GM13977 (cell line): ENCODE measurements at places on chromosomes 5 and 9.
A peak's percentile ranks its signal among the peaks of the same experiment; 100 is the strongest.

DNA sequence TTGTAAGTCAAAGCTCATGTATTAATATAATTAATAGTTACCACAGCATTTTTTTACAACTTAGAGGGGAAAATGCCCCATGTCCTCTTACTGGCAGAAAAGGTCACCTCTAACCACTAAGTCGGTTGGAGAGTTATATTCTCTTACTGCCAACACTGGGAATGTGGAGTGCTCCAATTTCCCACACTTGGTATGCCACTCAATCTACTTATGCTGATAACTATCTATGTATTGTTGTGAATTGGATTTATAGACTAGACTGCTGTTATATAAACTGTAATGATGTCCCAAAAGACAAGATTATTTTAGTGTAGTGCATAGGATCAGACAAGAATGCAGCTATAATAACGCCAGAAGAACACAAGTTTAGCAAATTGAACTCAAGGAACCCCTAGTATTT, 2385.2 kb upstream of the C9orf72 start:
- no peak for DNase-seq

- no peak for DNase-seq
These were observed 235.0 kb downstream of the ISL1 start for GRCh38 chr5:51618234-51618633.

DNA sequence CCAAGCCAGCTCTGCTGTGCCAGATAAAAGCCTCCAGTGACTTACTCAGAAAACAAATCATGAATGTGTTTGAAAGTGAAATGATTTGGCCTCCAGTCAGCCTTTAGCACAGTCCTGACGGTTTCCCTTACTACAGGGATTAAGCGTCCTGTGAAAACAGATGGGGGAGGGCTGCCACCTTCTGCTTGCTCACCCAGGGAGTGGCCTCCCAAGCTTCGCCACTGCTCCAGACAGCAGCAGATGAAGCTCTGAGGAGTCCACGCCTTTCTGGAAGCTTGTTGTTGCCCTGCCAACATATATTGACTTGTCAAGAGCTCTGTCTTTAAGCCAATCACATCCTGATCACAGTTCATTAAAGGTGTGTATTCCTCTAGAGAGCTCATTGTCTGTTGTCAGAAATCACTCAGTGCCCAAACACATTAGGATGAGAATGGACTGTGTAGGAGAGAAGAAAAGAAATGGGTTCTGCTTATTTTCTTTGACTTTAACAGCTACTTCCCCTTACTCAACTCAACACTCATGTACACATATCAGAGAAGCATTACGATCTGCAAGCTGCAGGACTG, 4.9 kb upstream of the FYB1 start:
- DNase-seq: no peak

DNA sequence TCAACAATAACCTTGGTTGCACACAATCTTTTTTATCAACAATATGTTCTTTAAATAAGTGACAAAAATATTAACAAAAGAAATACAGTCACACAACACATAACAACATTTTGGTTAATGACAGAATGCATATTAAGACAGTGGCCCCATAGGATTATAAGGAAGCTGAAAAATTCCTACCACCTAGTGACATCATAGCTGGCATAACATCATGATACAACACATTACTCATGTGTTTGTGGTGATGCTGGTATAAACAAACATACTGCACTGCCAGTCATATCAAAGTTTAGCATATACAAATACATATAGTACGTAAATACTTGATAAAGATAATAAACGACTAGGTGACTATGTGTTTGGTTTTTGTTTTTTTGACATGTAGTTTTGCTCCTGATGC, 344.8 kb upstream of the POU5F2 start:
- no peak for DNase-seq

DNA sequence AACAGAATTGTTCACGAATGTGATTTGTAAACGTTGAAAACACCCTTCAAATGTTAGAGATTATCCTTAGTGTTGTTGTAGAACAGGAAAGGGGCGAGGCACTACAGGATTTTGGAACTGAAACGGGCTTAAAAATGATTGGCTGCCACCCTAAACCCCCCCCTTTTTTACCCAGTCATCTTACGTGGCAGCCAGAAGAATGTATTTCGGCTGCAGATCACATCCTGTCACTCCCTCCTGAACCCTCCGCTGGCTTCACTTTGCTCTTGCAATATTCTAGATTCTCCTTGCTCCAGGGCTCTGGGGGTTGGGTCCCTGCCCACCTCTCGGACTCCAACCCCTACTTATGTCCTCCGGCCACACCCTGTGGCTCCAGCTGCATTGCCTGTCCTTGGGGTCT, 13.9 kb upstream of the UNC5A start:
- no peak for DNase-seq

DNA sequence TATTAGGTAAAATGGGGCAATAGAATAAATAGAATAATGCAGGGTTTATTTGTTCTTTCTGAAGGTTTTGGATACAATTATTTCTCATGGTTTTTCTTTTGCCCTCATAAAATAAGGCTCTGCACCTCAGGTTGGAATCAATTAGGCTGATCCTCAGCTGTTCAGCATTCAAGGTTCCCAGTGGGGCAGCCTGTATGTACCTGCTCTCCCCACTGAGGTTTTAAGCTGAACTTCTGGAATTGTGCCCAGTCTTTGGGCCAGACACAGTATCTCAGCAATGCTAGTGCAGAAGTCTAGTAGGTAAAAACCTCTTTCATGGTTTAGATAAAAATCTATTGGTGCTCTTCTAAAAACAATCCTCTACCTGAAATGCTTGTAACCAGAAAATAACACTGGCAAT, 98.0 kb downstream of the EDIL3 start:
- DNase-seq: no peak

- no peak for DNase-seq
These were observed 61.0 kb downstream of the SUB1 start for GRCh38 chr5:32646061-32646969.

- no peak for DNase-seq
These were observed 370.6 kb upstream of the PIK3R1 start for GRCh38 chr5:67844924-67845323.

DNA sequence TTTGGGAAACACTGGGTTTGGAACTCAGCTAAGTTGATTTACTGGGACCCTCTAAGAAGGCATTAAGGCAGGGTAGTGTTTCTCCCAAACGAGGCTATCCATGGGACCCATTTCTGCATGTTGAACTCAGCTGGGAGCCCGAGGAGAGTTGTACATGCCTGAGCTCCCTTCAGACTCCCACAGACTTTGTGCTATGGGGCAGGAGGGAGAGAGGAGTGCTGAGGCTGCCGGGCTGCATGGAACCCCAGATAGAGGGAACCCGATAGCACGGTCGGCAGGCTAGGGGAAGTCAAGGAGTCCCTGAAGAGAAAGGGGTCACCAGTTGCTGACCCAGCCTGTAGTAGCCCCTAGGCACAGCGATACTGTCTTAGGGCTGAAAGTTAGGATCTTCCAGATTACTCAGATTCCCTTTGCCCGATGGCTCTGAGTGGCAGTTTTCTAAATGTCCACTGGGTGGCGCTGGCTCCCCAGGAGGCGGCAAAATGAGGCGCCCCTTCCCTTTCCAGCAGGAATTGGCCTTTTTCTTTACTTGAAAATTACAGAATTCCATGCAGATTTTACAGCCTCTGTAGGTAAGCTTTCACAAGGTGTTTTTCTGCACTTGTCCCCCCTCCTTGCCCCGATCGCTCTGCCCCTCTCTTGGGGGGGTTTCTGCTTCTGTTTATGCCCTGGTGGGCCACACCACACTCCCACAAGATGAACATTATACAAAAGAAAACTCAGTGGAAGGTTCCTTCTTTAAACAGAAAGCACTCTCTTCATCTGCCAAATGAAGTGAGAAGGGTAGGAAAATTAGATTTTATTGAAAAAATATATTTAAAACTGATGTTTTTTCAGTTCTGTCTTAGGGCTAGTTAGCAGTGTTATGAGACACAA, 17.8 kb downstream of the NANS start:
- peak; percentile 71 for DNase-seq

GRCh38 chr5:136699651-136700050, 334.3 kb upstream of the TRPC7 start:
- DNase-seq: no peak

GRCh38 chr5:144189800-144190429, 19.2 kb downstream of the KCTD16 start:
- DNase-seq: peak; percentile 23

- no peak for DNase-seq
These were observed 367.9 kb downstream of the DIRAS2 start for GRCh38 chr9:90274725-90275124.

DNA sequence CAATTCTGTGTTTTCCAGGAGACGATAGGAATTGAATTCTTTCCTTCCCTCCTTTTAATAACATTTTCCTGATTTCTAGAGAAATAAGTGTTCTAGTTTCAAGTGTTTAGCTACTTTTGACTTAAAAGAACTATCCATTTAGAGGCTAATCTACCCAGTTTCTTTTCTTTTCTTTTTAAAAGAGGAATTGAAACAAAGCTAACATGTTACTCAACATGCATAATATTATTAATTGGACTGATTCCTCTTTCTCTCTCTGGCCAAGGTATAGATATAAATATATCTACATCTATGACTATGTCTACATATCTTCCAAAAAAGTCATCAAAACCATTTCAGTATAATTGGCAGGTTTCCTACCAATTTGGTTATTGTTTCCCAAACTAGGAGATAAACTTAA, 309.8 kb downstream of the TRPM3 start:
- no peak for DNase-seq

- DNase-seq: no peak
These were observed 713.8 kb upstream of the MEF2C start for GRCh38 chr5:89596821-89597220.

- DNase-seq: no peak
These were observed 317.0 kb upstream of the RPS23 start for GRCh38 chr5:82595113-82595512.

DNA sequence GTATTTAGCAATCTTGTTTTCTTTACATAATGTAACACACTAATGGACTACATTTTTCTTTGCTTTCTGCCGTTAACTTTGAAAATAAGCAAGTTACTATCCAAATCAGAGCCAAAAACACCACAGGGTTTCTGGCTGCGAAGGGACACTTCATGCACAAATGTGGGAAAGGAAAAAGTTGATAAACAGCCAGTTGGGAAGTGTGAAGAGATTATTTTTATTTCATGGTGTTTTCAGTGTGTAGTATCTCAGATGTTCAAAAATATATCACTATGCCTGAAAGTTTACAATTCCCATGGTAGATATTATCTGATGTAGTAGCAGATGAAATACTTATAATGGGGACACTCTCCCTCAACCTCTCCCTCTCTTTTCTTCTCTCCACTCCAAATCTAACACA, 135.3 kb downstream of the CETN3 start:
- no peak for DNase-seq

GRCh38 chr5:62265648-62266112, 40.3 kb upstream of the KIF2A start:
- DNase-seq: no peak

DNA sequence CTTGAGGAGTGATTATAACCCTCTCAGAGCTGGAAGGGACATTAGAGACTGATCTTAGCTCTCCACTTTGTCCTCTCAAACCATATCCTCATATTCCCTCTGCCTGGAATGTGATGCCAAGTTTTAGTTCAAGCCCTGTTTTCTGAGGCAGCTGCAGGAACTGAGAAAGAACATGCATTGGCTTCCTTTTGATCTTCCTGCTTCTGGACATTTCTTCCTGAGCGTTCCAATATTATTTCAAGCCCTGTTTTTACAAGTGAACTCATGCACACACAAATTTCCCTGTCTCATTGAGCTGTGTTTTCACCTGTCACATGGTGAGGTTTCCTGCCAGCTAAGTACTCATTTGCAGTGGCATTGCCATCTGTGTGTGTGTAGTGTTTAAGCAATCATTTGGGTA, 17.0 kb downstream of the FOCAD start:
- no peak for DNase-seq

- DNase-seq: no peak
These were observed 32.3 kb downstream of the SH3GLB2 start for GRCh38 chr9:128995791-128996190.

DNA sequence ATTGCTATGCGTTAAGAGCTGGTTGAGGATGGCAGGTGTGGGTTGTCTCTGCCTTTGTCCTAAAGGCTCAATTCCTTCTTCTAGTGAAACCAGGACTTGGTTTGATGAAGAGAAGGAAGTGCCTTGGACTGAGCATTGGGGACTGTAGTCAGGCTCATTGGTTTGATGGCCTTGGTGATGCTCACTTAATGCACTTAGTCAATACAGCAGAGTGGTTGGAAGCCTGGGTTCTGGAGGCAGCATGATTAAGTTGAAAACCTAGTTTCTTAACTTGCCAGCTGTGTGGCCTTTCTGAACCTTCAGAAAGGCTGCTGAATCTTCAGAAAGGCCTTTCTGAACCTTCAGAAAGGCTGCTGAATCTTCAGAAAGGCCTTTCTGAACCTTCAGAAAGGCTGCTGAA, 52.4 kb downstream of the PTTG1 start:
- no peak for DNase-seq

DNA sequence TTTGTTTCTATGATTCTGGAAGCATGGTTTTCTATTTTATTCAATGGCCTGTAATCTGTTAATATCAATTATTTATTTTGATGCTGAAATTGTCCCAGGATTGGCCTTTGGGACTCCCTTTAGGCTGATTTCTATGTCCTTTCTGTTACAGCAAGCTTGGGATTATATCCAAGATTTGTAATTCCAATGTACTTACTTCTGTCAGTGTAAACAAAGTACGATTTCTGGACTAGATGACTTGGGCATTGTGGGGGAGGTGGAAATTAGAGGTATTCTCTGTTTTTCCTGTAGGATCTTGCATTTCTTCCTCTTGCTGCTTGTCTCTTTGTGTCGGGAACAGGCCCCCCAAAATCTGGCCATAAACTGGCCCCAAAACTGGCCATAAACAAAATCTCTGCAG, 3.7 kb downstream of the PCDHGA12 start:
- no peak for DNase-seq

DNA sequence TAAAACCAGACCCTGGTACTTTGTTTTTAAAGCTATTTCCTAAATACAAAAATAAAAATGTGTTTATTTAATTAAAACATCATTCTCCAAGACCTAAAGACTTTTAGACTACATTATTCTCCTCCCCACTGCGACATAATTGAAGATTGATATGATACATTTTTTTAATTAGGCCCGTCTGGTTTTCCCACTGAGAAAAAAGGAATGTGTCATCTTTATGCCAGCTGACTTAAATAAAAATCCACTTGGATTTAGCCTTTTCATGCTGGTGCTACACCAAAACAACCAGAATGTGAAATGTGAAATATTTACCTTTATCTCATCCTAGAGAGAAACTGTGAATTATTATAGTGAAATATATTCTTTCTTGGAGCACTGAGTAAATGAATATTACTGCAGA, 155.5 kb upstream of the PPP1R2B start:
- no peak for DNase-seq
